ENCODE measurements at places on chromosomes 6 and 20. TPM values are rescaled to one million over a fixed set of nuclear protein-coding genes. Genes with fewer than 3 reads are reported as not detected.

- no peak for DNase-seq
- no peaks in the 10 kb centered on the region for H3K4me1 ChIP-seq
- H3K4me3 ChIP-seq, result no peak overlapping the region
- H3K36me3 ChIP-seq, result no peaks in the 10 kb centered on the region
- no peak overlapping the region for H3K27ac ChIP-seq
- H3K27me3 ChIP-seq, result no peaks in the 10 kb centered on the region
These were observed 1025.4 kb upstream of the FLRT3 start for GRCh38 chr20:15362849-15363248.

- no peaks in the 10 kb centered on the region for H3K36me3 ChIP-seq
- no peak overlapping the region for H3K4me3 ChIP-seq
- peak; percentile 40 for DNase-seq
- peaks cover 15% of the 10 kb centered on the region for H3K27me3 ChIP-seq
- H3K4me1 ChIP-seq, result no peaks in the 10 kb centered on the region
These were observed 161.3 kb downstream of the PHACTR3 start for GRCh38 chr20:59765599-59766177.

DNA sequence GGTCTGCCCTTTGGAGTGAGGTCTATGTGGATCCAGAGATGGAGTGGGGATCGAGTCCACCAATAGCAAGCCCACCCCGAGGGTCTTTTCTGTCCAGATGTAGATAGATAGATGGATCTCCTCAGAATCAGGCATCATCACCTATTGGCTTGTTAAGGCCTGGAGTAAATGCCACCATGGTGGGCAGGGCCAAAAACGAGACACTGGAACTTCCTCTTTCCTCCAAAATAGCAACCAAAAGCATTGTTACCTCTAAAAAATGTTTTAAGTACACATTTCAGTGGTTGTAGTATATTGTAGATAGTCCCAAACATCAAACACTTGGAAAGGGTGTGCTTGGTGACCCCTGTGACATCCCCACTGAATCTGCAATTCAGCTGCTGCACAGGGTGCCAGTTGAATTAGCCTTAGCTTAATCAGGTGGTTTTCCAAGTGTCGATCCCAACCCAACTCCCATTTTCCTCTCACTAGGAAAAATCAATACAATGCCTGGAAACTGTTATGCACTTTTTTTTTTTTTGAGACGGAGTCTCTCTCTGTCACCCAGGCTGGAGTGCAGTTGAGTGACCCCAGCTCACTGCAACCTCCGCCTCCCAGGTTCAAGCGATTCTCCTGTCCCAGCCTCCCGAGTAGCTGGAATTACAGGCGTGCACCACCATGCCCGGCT lies 35.0 kb upstream of the NELFCD start:
- H3K36me3 ChIP-seq, result no peaks in the 10 kb centered on the region
- no peak overlapping the region for H3K4me3 ChIP-seq
- no peaks in the 10 kb centered on the region for H3K4me1 ChIP-seq
- DNase-seq, result no peak
- no peak overlapping the region for H3K27ac ChIP-seq

DNA sequence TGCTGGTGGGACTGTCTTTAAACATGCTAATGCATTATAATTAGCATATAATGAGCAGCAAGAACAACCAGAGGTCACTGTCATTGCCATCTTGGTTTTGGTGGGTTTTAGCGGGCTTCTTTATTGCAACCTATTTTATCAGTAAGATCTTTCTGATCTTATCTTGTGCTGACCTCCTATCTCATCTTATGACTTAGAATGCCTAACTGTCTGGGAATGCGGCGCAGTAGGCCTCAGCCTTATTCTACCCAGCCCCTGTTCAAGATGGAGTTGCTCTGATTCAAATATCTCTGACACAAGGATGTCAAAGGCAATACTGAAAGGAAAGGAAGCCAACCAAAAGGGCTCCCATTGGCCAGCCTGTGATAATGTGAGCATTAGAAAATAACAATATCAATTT lies 29.8 kb upstream of the SEC63 start:
- no peak overlapping the region for H3K27ac ChIP-seq
- H3K36me3 ChIP-seq, result no peaks in the 10 kb centered on the region
- no peaks in the 10 kb centered on the region for H3K27me3 ChIP-seq
- DNase-seq, result no peak
- peaks cover 19% of the 10 kb centered on the region for H3K4me1 ChIP-seq
- H3K4me3 ChIP-seq, result no peak overlapping the region

GRCh38 chr6:4388675-4389074 lies 253.3 kb upstream of the ECI2 start:
- peak; percentile 47 for DNase-seq
- no peak overlapping the region for H3K4me3 ChIP-seq
- no peak overlapping the region for H3K27ac ChIP-seq

DNA sequence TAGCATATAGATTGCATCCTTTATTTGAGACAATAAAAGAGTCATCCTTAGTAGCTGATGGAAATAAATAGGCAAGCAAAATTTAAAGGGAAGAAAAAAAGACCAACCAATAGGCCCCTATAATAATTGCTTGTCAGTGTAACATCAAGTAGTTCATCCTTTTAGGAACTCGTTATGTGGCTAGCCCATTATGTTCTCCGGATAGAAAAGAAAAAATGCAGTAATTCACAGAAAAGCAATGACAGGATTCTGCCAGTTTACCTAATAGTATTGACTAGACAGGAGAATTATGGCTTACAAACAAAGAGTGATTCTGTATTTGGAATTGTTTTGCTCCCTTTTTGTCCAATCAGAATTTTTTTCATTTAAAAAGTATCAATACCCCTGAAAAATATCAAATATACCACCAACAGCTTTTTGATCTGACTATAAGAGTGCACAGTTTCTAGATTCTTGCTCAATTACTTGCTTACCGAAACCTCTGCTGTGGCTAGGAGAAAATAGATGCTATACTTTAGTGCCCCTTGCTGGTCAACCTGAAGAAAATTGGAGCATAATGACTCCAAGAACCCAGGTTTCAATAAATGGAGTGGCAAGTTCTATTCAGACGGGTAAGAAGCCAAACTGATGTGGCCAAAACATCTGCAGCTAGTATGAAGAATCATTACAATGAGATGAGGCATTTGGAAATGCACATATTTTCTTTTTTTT lies 91.5 kb upstream of the SASH1 start:
- no peak overlapping the region for H3K27ac ChIP-seq
- H3K4me3 ChIP-seq, result no peak overlapping the region
- H3K27me3 ChIP-seq, result no peaks in the 10 kb centered on the region
- H3K4me1 ChIP-seq, result peaks cover 32% of the 10 kb centered on the region
- DNase-seq, result no peak

DNA sequence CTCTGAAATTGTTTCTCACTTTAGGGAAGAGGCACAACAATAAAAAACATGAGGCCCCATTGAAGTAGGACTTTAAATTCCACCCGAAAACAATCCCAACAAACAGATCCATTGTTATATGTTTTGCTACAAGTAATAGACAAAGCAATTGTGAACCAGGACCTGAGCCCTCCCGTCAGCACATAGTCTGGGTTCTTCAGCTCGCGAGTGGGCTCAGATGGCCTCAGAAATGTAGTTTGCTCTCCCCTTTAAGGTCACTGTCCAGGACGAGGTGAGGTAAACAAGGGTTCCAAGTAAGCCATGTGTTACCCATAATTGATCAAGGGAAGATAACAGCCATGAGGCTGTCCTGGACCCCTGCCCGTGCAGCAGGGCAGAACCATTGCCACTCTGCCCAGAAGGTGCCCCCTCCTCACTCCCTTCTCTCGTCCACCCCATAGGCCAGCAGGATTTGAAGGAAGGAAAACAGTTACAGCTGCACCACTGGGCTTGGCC lies 160.1 kb upstream of the QKI start:
- no peaks in the 10 kb centered on the region for H3K36me3 ChIP-seq
- DNase-seq, result no peak
- H3K4me1 ChIP-seq, result peaks cover 28% of the 10 kb centered on the region
- H3K27me3 ChIP-seq, result no peaks in the 10 kb centered on the region
- peak overlapping the region; percentile 14 for H3K4me3 ChIP-seq

DNA sequence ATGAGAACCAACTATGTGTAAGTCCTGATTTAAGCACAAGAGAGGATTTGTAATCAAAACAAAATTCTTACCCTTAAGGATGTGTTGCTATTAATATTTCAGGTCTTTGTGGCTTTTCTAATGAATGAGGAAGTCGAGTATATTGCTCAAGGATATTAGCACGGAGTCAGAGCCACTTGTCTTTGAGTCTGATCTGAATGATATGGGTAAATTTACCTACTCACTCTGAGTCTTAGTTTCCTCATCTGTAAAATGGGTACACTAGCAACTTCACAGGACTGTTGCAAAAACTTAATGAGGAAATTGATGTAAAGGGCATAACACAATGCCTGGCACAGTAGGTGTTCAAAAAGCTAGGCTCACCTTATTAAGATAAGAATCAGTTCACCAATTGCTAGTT lies 30.0 kb upstream of the QKI start:
- no peak overlapping the region for H3K27ac ChIP-seq
- no peaks in the 10 kb centered on the region for H3K27me3 ChIP-seq
- DNase-seq, result no peak
- no peaks in the 10 kb centered on the region for H3K36me3 ChIP-seq

DNA sequence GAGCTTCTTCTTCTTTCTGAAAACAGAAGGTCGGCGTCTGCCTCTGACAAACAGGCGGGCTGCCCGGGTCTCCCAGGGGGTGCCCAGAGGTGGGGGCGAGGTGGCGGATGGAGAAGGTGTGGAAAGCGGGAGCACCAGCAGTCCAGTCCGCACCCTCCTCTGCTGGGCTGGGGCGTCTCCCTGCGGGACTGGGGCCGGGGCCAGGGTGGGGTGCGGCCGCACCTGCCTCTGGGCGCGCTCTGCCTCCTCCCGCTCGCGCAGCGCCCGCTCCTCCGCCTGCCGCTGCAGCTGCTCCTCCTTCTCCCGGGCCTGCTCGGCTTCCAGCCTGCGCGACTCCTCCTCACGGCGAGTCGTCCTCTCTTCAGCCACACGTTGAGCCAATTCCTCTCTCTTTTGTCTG lies 71.1 kb upstream of the BCLAF1 start:
- H3K4me1 ChIP-seq, result no peaks in the 10 kb centered on the region
- peaks cover 5% of the 10 kb centered on the region for H3K27me3 ChIP-seq
- no peak for DNase-seq
- no peak overlapping the region for H3K27ac ChIP-seq

- H3K4me1 ChIP-seq, result peaks cover 5% of the 10 kb centered on the region
- no peaks in the 10 kb centered on the region for H3K27me3 ChIP-seq
- no peaks in the 10 kb centered on the region for H3K36me3 ChIP-seq
- H3K4me3 ChIP-seq, result no peak overlapping the region
These were observed 10.7 kb upstream of the IPCEF1 start for GRCh38 chr6:154367336-154367735.

DNA sequence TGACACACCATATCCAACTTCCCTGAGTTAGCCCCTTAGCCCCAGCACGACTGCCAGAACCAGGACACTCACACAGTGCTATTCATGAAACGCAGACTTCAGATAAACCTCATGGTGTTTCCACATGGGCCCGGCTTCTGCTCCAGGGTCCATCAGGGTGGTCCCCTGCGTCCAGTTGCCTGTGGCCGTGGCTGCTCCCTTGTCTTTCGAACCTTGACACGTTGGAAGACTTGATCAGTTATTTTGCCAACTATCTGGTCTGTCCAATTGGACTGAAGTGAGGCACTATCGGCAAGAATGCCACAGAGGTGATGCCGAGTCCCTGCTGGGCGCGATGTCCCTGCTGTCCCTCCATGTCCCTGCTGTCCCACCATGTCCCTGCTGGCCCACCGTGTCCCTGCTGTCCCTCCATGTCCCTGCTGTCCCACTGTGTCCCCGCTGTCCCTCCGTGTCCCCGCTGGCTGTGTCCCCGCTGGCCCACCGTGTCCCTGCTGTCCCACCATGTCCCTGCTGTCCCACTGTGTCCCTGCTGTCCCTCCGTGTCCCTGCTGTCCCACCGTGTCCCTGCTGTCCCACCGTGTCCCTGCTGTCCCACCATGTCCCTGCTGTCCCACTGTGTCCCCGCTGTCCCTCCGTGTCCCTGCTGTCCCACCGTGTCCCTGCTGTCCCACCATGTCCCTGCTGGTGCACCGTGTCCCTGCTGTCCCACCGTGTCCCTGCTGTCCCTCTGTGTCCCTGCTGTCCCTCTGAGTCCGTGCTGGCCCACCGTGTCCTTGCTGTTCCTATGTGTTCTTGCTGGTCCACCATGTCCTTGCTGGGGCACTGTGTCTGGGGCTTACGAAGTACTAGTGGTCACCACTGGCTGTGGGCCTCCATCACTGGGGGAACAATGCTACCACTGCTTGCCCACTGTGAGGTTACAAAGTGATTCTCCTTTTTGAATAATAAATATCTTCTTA lies 251.4 kb downstream of the DLL1 start:
- no peak for DNase-seq
- peaks cover 35% of the 10 kb centered on the region for H3K4me1 ChIP-seq
- H3K36me3 ChIP-seq, result no peaks in the 10 kb centered on the region
- H3K27me3 ChIP-seq, result peaks cover 9% of the 10 kb centered on the region

DNA sequence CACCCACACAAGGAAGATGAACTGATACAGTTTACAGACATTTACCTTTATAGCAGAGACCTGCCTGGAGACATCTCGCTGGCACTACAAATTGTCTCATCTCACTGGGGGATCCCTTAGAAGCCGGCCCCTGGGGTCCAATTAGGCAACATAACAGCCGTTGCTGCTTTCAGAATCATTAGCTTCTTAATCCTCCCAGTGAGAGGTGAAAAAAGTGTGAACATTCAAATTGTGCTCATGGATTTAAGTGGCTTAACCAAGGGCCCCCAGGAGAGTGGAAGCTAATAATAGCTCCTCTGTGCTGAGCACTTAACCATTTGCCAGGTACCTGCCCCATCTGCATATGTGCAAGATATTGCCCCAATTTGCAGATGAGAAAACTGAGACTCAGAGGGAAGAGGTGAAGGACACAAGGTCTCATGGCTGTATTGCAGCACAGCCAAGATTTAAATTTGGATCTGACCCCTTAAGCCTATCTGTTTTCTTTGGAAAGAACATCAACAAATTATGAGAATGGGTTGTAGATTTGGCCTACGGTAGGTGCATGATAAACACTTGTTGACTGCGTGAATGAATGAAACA lies 101.0 kb downstream of the EYA2 start:
- DNase-seq, result no peak
- no peak overlapping the region for H3K4me3 ChIP-seq
- no peaks in the 10 kb centered on the region for H3K36me3 ChIP-seq
- H3K4me1 ChIP-seq, result peaks cover 14% of the 10 kb centered on the region
- peaks cover 18% of the 10 kb centered on the region for H3K27me3 ChIP-seq

Gene RRP36
- 89.1 TPM for total RNA-seq

DNA sequence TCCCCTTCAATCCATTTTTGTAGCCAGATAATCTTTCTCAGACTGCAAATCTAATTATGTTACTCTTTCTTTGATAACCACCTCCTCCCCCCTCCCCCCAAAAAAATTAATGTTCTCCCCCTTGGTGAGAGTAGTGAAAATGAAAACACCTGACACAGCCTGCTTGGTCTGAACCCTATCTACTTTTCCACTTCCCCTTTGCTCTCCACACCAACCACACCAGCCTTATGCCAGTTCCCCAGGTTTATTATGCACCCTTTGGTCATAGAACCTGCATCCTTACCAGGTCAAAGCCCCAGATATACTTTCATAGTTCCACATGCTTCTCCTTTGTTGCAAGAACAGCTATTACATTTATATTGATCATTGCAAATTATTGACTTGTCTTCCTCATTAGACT lies 19.4 kb downstream of the PFDN4 start:
- H3K4me3 ChIP-seq, result no peak overlapping the region
- H3K4me1 ChIP-seq, result no peaks in the 10 kb centered on the region
- no peak overlapping the region for H3K27ac ChIP-seq
- H3K36me3 ChIP-seq, result no peaks in the 10 kb centered on the region
- H3K27me3 ChIP-seq, result no peaks in the 10 kb centered on the region
- no peak for DNase-seq

Gene LTA
- 0.26 TPM for total RNA-seq

Gene GSTA2
- total RNA-seq, result not detected

Gene ARMC2
- total RNA-seq, result 10.0 TPM

Measured in neural crest cell (in vitro differentiated cells).